ENCODE measurements at places on chromosomes 2 and 18.

- DNase-seq, result no peak
Measured at GRCh38 chr18:3748086-3748485, 298.1 kb downstream of the TGIF1 start.

DNA sequence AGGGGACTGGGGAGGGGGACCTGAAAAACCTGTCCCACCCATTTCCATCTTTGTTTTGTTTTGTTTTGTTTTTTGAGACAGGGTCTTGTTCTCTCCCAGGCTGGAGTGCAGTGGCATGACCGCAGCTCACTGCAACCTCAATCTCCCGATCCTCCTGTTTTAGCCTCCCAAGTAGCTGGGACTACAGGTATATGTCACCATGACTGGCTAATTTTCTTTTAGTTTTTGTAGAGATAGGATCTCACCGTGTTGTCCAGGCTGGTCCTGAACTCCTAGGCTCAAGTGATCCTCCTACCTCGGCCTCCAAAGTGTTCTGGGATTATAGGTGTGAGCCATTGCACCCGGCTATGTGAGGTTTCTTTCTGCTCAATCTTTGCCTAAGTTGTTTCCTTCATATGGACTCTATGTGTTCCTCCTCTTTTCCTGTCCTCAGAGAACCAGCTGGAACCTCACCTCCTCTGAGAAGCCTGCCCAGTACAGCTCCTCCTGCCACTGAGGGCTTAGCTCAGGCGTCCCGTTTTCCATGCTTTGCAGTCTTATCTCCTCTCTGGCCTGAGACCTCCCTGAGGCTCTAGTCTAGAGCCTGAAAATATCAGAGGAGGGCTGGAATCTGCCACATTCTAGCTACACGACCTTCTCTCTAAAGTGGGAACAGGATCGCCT is 74.8 kb downstream of the HS1BP3 start:
- DNase-seq, result no peak

DNA sequence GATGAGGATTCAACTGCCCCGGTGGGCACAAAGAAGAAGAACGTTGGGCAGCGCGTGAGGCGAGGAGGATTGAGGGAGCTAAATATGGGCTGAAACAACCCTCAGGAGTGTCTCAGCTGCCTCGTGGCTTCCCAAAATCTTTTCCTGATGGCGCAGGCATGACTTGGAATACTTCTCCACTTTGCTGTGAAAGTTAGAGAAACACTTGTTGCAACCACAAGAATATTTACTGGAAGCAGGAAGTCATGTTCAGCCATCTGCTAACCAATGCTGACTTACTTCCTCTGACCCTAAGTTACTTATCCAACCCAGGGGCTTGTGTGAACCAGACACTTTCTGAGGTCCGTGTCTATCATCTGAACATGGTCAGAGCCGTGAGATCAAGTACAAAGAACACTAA is 148.8 kb downstream of the ARL4C start:
- no peak for DNase-seq

DNA sequence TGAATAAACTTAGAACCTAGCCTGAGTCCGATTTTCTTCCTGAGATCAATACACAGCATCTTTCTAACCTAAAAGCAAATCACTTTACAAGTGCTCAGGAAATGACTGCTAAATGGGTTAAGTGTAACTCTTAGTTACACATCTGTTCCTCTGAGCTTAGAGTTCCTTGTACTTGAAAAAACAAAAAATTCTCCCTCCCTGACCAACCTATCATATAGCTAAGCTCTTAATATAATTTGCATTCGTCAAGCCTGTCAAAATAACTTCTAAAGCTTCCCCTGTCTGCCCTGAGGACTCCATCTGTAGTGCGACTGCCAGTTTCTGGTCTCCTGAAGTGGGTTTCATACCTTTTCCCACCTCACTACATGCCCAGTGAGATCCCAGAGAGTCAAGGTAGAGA is 190.4 kb downstream of the NCK2 start:
- no peak for DNase-seq

DNA sequence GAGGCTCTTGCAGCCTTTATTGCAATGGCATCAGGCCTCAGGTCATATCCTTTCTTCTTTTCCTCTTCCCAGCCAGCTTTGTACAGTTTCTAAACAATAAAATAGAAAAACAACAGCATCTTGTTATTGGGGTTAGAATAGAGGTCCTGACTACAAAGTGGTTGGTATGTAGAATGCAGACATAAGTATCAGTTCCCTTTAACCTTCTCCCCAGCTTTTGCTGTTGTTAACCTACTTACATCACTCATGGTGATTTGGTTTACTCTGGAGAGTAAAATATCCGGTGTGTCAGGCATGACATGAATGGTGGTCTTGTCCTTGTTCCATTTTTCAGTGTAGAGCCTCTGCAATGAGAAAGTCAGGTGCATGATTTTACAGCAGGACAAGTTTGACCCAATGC is 69.8 kb downstream of the NEB start:
- DNase-seq, result no peak

- DNase-seq, result no peak
Measured at GRCh38 chr2:181190711-181191110, 210.3 kb downstream of the UBE2E3 start.

GRCh38 chr2:43762286-43762685 is 11.6 kb upstream of the DYNC2LI1 start:
- no peak for DNase-seq

DNA sequence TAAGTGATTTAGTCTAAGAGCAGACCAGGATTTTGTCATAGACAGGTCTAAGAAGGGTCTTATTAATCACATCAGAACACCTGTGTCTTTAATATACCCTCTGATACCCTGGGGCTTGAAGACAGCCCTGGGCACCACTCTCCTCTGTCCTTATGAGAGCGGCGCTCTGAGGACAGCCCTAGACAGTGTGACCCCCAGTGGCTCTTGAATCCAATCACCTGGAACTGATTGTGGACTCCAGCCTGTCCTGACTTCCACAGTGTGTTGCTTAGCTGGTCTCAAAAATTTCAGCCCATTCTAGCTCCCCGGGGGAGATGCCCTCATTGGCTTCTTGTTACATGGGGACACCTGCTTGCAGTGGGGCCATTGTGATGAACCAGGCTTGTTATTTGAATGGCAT is 195.8 kb upstream of the SMAD2 start:
- DNase-seq, result no peak

GRCh38 chr2:173716458-173717052 is 248.6 kb downstream of the SP3 start:
- no peak for DNase-seq

GRCh38 chr2:12787891-12788801 is 71.4 kb downstream of the TRIB2 start:
- DNase-seq, result no peak

GRCh38 chr18:38933322-38933721 is 1367.7 kb upstream of the CELF4 start:
- no peak for DNase-seq

DNA sequence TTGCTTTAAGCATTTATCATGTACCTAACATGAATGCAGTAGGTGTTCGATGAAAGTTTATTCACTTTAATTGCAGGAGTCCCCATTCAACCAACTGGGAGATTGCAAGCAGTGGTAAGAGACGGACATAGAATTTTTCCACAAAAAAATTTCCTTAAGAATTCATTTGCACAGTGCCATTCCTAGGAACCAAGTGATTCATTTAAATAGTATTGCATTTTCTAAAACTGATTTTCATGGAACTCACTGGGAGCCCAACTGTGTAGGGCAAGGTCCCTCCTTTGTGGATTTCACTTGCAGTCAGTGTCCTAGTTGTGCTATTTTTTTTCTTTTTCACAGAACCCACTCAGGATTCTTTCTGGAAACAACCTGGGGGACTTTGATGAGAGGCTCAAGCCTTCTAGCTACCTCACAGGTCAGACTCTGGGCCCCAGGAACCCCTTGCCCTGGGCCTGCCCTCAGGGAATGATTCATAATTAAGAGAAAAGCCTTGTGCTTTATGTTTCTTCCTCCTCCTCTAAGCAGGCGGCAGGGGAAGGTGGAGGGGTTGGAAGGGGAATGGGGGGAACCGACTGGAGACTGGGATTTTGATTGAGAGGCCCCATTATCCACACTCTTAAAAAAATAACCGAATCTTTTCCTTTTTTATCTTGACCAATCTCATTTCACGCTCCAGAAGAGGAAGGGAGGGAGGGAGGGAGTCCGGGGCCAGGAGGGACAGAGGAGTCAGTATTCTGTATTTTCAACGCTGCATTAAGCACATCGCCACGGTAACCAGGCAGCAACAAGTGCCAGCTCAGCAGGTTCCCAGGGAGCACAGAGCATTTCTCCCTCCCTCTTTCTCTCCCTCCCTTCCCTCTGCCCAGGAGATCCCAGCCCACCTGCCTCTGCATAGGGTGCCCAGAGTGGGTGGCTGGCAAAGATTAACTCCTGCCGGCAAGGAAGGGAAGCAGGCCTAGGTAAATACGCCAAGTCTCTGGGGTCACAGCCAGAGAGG is 51.8 kb downstream of the PSD4 start:
- DNase-seq, result no peak

- no peak for DNase-seq
Measured at GRCh38 chr18:26809346-26809745, 56.2 kb downstream of the AQP4 start.

- no peak for DNase-seq
Measured at GRCh38 chr2:104850361-104851290, 3.3 kb upstream of the POU3F3 start.
